ENCODE measurements at places on chromosomes 5 and 9. TPM values are rescaled to one million over a fixed set of nuclear protein-coding genes. Genes with fewer than 3 reads are reported as not detected.

EFNA5 gene
- 1.6 TPM for total RNA-seq

GABRG2 gene
- not detected for total RNA-seq

ENTPD8 gene
- not detected for total RNA-seq

C1QTNF3 gene
- 1.6 TPM for total RNA-seq

SPINK13 gene
- total RNA-seq = not detected

NMUR2 gene
- total RNA-seq = not detected

CMYA5 gene
- 0.18 TPM for total RNA-seq

PGM5 gene
- 0.18 TPM for total RNA-seq

NIM1K gene
- total RNA-seq = 1.1 TPM

FOXD4L6 gene
- total RNA-seq = not detected

PLAC8L1 gene
- total RNA-seq = not detected

F2RL1 gene
- total RNA-seq = 35.8 TPM

SLC36A2 gene
- total RNA-seq = not detected

PIP5K1B gene
- total RNA-seq = not detected

ST8SIA4 gene
- 2.4 TPM for total RNA-seq

PCDHAC1 gene
- total RNA-seq = not detected
